ENCODE measurements at places on chromosomes 1 and 21.

DNA sequence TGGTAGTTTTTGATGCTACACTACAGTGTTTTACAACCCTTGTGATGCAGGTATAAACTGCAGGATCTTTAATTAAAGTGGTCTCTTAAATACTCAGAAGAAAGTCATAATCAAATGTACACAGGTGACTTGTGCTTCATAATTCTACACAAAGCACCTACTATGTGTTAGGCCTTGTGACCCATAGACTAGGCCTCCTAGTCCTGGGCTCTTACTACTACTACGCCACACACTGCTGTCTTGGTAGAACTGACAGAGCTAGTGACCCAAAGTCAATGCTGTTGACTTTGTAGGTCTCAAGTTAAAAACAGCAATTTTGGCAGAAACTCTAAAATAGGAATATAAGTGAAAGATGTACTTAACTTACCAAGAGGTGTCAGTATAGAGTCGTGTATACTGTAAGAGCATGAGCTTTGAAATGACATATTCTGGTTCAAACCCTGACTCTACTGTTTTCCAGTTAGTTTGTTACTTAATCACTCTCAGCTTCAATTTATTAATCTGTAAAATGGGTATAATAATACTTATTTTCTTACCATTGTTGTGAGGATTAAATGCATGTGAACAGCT, 48.6 kb upstream of the LMO4 start:
- DNase-seq = no peak

- no peak for DNase-seq
Observed at GRCh38 chr1:241533326-241534115, 1.3 kb downstream of the KMO start.

DNA sequence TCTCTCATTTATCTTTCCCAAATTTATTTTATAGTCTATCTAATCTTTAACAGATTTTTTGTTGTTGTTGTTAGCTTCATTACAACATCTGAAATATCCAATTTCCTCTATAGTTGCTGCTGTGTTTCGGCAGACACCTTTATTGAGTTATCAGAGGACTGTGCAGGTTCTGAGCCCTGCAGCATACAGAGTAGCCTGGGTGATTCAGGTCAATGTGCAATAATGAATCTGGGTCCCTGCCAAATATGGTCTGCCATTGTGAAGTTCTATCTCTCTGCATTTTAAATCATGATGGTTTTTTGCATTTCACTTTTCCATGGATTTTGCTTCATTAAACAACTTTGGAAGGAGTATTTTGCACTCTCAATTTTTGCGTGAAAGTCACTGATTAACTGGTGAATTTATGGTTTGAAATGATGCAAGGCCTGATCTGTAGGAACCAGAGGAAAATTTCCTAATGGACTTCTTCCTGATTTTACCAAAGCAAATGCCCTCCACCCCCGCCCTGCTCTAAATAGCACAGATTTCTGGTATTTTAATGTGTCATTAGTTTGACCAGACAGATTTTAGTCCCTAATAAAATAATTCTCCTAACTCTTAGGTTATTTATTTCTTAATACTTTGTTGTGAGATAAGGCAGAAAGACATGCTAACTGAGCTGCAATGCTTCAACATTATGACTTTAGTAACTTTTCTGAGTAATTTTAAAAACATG, 402.3 kb downstream of the PTBP2 start:
- no peak for DNase-seq

- DNase-seq = no peak
Observed at GRCh38 chr1:96016219-96016618, 705.4 kb upstream of the PTBP2 start.
